ENCODE measurements at places on chromosomes 4 and X. TPM values are rescaled to one million over a fixed set of nuclear protein-coding genes. Genes with fewer than 3 reads are reported as not detected.

Gene PABPC5
- 1.8 TPM for total RNA-seq

Gene NIPAL1
- total RNA-seq: under 0.01 TPM

Gene DTHD1
- total RNA-seq: not detected

Gene BMP3
- under 0.01 TPM for total RNA-seq

Gene RAB9B
- 0.23 TPM for total RNA-seq

Gene ABCE1
- total RNA-seq: 82.2 TPM

Gene TMPRSS11E
- not detected for total RNA-seq

Gene SLC10A3
- 30.8 TPM for total RNA-seq

Gene CSAG1
- total RNA-seq: not detected

Gene MAML3
- 3.0 TPM for total RNA-seq

Gene QDPR
- total RNA-seq: 5.3 TPM

Gene CT45A3
- total RNA-seq: not detected

Gene DAPP1
- not detected for total RNA-seq

Gene MAGEA1
- not detected for total RNA-seq

Gene MTCP1
- total RNA-seq: 0.26 TPM

Gene PABPC1L2B
- not detected for total RNA-seq

Gene UGT8
- not detected for total RNA-seq

Gene TAF7L
- not detected for total RNA-seq

Gene CXCL11
- total RNA-seq: not detected

Gene ASB5
- total RNA-seq: not detected

Gene SPIN2A
- 1.4 TPM for total RNA-seq

Gene RHOXF2
- total RNA-seq: not detected

Gene SLC25A43
- 20.9 TPM for total RNA-seq

Gene AFM
- not detected for total RNA-seq

Gene PCYT1B
- total RNA-seq: 1.1 TPM

Gene TKTL1
- total RNA-seq: not detected

Gene TLR1
- 1.9 TPM for total RNA-seq

Gene DRD5
- total RNA-seq: not detected

Gene FSTL5
- total RNA-seq: not detected

Gene PCDH19
- 0.09 TPM for total RNA-seq

Gene C4orf50
- not detected for total RNA-seq

Gene FOXO4
- total RNA-seq: 4.1 TPM

Gene CMC4
- total RNA-seq: 38.2 TPM

Gene HSFX4
- not detected for total RNA-seq

Gene AMOT
- 1.6 TPM for total RNA-seq

Gene TMEM35A
- total RNA-seq: 4.4 TPM

Gene NEUROG2
- total RNA-seq: not detected

Gene KLHL2
- 10.5 TPM for total RNA-seq

Gene STBD1
- total RNA-seq: 0.94 TPM

Gene PDHA2
- total RNA-seq: not detected

Gene PAGE4
- total RNA-seq: not detected

Gene EVC
- 29.2 TPM for total RNA-seq

Gene FAT4
- 18.3 TPM for total RNA-seq

Gene ACSL4
- 17.5 TPM for total RNA-seq

Gene KIT
- 1.2 TPM for total RNA-seq

Gene RAB28
- 9.1 TPM for total RNA-seq

Gene GAB3
- 4.6 TPM for total RNA-seq
